Tibial nerve (tissue), 4 donors: ENCODE measurements at places on chromosomes 3 and 15. TPM values are rescaled to one million over a fixed set of nuclear protein-coding genes. Genes with fewer than 3 reads are reported as not detected.
A peak's percentile ranks its signal among the peaks of the same experiment; 100 is the strongest.

GRCh38 chr3:5162102-5162501 is 25.4 kb upstream of the EDEM1 start:
- no peaks in the 10 kb centered on the region for H3K36me3 ChIP-seq
- H3K27ac ChIP-seq: no peak overlapping the region
- no peaks in the 10 kb centered on the region for H3K27me3 ChIP-seq
- DNase-seq: no peak

GRCh38 chr3:39154280-39155021 is 1.1 kb upstream of the CSRNP1 start:
- no peaks in the 10 kb centered on the region for H3K36me3 ChIP-seq
- H3K27me3 ChIP-seq: no peaks in the 10 kb centered on the region
- peaks cover 20% of the 10 kb centered on the region for H3K4me1 ChIP-seq
- no peak overlapping the region for H3K4me3 ChIP-seq
- peak overlapping the region; percentile 99 for H3K27ac ChIP-seq

GRCh38 chr15:47609693-47610092 is 107.6 kb upstream of the SEMA6D start:
- H3K4me1 ChIP-seq: no peaks in the 10 kb centered on the region
- H3K27me3 ChIP-seq: no peaks in the 10 kb centered on the region
- no peak overlapping the region for H3K27ac ChIP-seq
- H3K4me3 ChIP-seq: no peak overlapping the region
- no peak for DNase-seq
- no peaks in the 10 kb centered on the region for H3K36me3 ChIP-seq

- no peak overlapping the region for H3K4me3 ChIP-seq
- H3K4me1 ChIP-seq: no peaks in the 10 kb centered on the region
- H3K27ac ChIP-seq: no peak overlapping the region
- no peaks in the 10 kb centered on the region for H3K36me3 ChIP-seq
- no peak for DNase-seq
Measured at GRCh38 chr3:192352142-192352541, 375.2 kb downstream of the FGF12 start.

DNA sequence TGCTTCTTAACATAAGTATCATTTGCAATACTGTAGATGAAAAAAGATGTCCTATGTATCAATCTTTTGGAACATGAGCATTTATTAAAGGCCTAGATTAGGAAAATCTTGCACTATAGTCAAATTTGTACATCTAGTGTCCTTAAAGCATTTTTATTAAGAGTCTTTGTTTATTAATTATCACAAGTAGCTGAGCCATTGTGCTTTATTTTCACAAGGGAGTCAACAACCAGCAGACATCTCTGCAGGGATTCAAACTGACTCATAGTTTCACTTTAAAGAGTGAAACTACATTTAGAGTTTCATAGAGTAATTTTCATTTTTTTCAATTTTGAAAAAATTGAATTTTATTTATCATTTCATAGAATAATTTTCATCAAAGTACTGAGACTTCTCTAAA is 94.5 kb upstream of the EIF1B start:
- no peak overlapping the region for H3K27ac ChIP-seq
- H3K4me1 ChIP-seq: no peaks in the 10 kb centered on the region
- H3K27me3 ChIP-seq: no peaks in the 10 kb centered on the region
- H3K4me3 ChIP-seq: no peak overlapping the region
- H3K36me3 ChIP-seq: peaks cover 8% of the 10 kb centered on the region

DNA sequence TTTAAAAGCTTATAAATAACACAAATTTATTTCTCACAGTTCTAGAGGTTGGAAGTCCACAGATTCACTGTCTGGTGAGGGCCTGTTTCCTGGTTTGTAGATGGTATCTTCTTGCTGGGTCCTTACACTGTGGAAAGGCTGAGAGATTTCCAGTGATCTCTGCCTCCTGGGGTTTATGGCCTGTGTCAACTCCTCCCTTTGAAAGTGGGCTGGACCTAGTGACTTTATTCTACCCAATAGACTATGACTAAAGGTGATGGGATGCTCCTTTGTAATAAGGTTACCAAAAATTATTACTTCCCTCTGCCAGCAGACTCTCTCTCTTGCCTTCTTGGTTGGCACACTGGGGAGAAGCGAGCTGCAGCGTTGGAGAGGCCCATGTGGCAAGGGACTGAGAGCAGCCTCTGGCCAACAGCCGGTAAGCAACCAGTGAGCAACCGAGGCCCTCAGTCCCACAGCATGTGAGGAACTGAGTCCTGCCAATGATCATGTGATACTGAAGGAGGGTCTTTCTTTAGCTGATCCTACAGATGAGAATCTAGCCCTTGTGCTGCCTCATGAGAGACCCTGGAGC is 14.0 kb upstream of the COPG1 start:
- no peaks in the 10 kb centered on the region for H3K4me1 ChIP-seq
- no peaks in the 10 kb centered on the region for H3K27me3 ChIP-seq
- H3K36me3 ChIP-seq: no peaks in the 10 kb centered on the region
- no peak overlapping the region for H3K27ac ChIP-seq
- DNase-seq: no peak

DNA sequence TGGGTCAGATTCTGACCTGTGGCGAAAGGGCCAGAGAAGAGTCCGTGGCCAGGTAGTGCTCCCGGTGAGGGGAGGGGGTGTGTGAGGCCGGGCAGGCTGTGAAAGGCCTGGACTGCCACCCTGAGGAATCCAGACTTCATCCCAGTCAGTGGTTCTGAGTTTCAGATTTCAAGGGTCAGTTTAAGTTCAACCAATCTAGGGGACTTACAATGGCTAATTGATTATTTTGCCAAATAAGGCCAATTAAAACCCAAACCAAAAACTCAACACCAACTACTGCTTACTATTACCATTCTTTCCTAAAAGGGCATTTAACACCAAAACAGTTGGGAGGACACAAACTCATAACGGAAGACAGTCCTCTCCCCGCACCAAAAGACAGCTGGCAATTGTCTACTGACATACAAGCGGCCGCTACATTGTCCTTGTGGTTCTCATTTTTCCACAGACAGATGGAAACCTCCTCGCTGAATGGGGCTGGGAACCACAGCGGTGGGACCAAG is 30.5 kb downstream of the TMEM44 start:
- H3K4me1 ChIP-seq: no peaks in the 10 kb centered on the region
- peaks cover 16% of the 10 kb centered on the region for H3K36me3 ChIP-seq
- no peaks in the 10 kb centered on the region for H3K27me3 ChIP-seq

DNA sequence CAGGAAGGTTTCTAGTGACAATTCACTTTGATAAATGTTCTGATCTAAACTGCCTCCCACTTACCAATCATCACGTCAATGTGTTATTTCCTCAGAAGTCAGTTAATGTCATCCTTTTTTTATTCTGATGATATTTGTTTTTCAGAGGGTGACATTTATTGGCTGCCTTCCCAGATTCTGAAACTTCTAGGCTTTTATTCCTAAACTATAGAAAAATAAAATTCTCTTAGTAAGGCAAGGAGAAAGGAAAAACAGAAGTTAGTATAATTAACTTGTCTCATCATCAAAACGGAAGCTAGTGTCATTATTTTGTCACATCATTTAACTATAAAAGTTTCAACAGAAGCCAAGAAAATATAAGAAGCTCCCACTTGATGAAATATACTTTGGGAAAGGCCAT is 100.0 kb upstream of the C3orf80 start:
- no peak for DNase-seq
- H3K4me3 ChIP-seq: no peak overlapping the region
- no peaks in the 10 kb centered on the region for H3K36me3 ChIP-seq
- no peak overlapping the region for H3K27ac ChIP-seq

DNA sequence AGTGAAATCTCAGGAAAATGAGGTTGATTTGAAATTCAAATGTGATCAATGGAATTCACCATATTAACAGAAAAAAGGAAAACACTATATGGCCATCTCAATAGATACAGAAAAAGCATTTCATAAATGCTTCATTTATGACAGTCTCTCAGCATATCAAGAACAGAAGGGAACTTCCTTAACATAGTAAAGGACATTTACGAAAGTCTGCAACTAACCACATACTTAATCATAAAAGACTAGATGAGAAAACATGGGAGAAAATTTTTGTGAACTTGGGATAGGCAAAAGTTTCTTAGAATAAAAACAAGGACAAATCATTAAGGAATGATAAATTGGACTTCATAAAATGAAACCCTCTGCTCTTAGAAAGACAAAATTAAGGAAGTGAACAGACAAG is 24.7 kb upstream of the TIPARP start:
- H3K27ac ChIP-seq: no peak overlapping the region
- H3K27me3 ChIP-seq: no peaks in the 10 kb centered on the region
- no peaks in the 10 kb centered on the region for H3K36me3 ChIP-seq

Gene HOMER2
- total RNA-seq: 950 TPM

Gene LRRIQ4
- total RNA-seq: not detected

Gene TMEM212
- not detected for total RNA-seq

Gene NEIL1
- 60.0 TPM for total RNA-seq

Gene GCSAM
- total RNA-seq: not detected

Gene FAM162A
- total RNA-seq: 16.4 TPM

Gene ZBTB38
- 171 TPM for total RNA-seq
